DND-41 (cell line): ENCODE measurements at places on chromosomes 7 and 10.

DNA sequence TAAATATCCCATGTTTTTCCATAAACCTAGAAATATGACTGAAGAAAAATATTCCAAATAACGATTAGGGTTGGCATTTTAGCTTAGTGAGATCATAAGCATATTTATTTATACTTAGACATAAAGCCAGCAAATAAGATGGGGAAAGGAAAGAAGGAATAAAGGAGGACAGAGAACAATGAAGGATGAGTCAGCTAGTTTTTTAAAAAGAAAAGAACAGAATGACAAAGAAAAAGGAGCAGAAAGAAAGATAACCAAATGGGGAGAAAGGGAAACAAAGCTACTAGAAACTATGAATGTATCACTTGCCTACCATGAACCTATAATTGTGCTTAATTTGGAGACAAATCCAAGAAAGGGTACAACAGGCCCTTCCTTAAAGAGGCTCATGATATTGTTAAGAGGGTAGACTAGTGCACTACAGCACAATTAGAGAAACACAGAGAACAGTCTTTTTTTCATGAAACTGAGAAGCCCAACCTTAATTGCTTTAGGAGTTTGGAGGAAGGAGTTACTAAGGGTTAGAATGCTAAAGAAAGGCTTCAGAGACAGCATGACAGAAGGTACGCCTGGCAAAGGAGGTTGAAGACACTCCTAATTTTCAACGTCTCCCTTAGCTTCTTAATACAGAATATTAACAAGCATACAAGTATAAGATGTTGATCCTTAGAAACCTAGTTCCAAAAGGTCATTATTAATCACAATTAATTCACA is 23.9 kb downstream of the HERPUD2 start:
- no peak for DNase-seq

- DNase-seq: no peak
Observed at GRCh38 chr10:22816298-22816653, 101.9 kb upstream of the PIP4K2A start.

GRCh38 chr7:149764481-149765398 is 8.6 kb downstream of the ZNF467 start:
- no peak for DNase-seq

- DNase-seq: no peak
Observed at GRCh38 chr10:83769281-83769820, 370.0 kb upstream of the GHITM start.

GRCh38 chr10:123996302-123996701 is 97.1 kb downstream of the CHST15 start:
- DNase-seq: no peak

- no peak for DNase-seq
Observed at GRCh38 chr7:157276731-157277562, 59.9 kb upstream of the DNAJB6 start.

DNA sequence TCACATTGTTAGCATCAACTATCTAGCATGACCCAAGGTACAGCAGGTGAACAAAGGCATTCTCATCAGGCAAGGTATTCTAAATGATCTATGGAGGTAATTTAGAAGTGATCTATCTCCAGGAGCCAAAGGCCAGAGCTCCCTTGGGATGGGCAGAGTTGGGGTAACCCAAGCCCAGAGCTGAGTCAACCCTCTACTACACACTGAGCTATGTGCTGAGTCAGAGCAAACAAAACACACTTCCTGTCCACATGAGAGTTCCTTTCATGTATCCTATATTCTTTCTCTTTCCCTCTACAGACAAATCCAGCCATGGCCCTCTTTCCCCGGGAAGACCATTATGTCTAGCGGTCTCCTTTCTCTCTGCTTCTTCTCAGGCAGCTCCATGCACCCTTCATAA is 68.2 kb upstream of the AGK start:
- no peak for DNase-seq

DNA sequence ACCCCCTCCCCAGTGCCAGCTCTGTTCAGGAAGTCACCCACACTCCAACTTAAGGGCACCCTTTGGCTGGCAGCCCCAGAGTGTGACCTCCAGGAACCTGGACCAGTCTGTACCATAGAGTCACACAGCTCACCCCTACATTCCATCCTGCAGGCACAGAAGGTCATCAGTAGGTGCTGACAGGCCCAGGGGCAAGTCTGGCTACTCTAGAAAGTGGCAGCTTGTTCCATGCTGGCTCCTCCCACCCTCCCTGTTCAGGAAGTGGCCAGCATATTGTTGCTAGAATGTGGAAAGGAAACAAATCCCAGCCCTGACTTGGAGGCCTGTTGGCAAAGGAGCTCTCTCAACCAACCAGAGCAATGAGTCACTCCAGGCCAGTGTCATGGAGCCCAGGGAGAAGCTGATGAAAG is 3.2 kb upstream of the NCOA4 start:
- no peak for DNase-seq

- peak; percentile 42 for DNase-seq
Observed at GRCh38 chr10:5447611-5448071, 35.3 kb downstream of the NET1 start.

DNA sequence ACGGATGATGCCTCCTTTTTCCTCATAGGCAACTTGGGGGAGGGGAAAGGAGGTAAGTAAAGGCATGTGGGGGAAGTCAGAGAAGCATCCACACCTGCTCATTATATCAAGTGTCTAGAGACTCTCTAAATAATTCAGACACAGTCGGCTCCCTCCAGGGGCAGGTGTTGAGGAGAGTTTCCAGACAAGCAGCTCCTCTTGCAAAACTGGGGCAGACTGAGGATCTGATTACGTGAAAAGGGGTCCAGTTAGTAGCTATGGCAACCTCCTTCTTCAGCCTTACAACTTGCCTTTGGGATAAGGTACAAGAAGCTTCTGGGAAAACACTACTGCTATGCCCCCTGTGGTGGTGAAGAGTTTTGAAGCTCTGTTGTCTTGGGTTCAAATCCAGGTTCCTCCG is 39.0 kb upstream of the SORBS1 start:
- no peak for DNase-seq

DNA sequence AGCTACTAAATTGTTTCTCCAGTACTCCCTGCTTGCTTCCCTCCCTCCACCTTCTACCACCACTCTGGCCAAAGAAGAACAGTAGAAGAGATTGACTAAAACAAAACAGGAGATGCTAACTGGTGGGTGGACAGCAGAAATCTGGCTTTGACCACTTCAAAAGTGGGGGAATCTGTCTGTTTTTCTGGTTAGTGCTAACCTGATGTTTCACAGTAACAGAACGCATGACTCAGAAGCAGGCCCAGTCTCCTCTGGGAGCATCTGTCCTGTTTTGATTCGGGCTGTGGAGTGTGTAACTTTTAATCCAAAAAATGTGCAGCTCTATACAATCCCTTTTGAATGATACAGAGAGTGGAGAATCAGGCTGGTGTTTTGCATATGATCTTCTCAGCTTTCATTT is 32.7 kb upstream of the ZNF438 start:
- DNase-seq: no peak

- no peak for DNase-seq
Observed at GRCh38 chr10:108241166-108241565, 1076.7 kb upstream of the SORCS1 start.

DNA sequence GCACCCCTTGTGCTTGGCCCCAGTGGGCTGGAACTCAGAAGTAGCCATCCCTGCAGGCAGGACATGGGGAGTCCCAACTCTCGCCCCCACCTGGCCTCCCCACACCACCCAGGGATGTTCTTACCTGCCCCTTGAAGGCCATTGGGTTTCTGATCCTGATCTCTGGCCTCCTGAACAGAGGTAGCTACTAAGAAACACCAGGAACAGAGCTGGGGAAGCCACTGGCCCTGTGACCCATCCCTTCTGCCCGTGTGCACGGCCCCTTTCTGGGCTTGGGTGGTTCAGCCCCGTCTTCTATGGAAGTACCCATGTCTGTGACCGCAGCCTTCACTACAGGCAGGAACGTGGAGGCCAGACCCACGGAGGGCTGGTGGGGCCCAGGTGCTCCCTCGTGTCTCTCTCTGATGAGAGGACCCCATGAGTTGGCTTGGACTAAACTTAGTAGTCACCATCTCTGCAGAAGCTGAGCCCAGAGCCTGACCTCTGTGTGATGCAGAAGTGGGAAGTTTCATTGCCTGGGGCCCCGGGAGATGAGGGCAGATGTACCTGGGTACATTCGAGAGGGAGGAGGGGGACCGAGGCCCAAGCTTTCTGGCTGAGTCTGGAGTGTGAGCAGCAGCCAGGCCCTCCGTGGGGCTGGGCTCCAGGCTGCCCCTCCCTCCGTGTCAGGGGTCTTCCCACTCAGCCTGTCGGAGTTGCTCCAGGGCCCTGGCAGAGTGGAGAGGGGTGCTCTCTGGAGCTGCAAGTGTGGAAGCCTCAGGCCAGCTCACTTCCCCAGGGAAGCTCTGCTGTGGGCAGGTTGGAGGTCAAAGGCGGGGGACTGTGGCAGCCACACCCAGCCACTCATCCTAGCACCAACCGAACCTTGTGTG is 81.0 kb downstream of the MKI67 start:
- DNase-seq: no peak

DNA sequence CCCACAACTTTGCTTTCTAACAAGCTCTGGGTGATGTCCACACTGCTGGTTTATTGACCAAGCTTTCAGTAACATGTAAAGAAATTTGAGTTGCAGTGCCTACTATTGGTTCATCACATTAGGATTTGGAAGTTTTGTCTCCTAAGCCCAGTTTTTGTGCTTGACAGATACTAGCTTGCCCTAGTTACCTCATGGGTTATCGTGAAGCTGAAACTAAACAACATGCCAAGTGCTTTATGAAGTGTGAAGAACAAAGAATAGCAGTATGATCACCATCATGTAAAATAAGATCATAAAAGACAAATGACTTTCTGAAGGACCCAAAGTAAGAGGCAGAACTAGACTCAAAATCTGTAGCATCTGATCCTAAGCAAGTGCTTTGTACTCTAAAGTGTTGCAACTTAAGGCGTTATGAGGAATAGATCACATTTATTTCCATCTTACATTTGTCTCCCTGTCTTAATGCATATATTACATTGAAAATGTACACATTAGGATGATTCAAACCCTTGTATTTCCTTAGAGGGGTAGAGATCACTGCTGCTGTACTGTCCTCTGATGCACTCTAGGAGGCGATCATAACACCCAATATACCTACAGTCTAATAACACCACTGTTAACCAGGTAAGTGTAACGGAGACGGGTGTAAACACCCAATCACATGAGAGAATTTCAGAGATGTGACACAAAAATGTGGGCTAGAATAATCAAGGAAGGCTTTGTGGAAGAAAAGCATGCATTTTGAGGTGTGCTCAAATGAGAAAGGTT is 71.3 kb downstream of the NRCAM start:
- no peak for DNase-seq

DNA sequence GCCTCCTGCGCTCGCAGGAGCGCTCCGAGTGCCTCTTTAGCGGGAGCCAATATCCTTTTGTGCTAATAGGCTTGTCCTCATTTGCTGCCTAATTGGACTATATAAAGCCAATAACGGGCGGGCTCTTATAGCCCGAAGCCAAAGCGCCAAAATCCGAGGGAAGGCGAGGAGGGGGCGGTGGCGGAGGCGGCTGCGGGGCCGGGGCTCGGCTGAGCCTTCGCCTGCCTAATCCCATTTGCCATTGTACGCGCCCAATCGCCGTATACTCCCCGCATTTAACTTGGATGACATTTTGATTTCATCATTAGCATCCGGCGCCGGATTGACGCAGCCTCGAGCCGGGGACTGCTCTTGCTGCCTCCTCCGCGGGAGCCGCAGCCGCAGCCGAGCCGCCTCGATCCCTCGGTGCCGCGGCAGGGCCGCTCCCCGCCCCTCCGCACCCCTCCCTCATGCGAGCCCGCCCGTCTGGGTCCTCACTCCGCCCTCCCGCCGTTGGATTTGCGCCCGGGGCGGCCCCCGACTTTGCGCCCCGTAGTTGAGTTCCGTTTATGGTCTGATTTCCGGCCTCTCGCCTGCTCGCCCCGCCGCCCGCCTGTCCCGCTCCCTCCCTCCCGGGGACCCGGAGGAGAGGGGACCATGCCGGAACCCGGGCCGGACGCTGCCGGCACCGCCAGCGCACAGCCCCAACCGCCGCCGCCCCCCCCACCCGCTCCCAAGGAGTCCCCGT is at the start of gene HMX3:
Gene HMX3 (plus strand): TSS at position 556 of the 727 bp plus-strand sequence. CDS start 81 bp downstream, at position 637.
- no peak for DNase-seq
